ENCODE measurements at places on chromosomes 4 and X.

DNA sequence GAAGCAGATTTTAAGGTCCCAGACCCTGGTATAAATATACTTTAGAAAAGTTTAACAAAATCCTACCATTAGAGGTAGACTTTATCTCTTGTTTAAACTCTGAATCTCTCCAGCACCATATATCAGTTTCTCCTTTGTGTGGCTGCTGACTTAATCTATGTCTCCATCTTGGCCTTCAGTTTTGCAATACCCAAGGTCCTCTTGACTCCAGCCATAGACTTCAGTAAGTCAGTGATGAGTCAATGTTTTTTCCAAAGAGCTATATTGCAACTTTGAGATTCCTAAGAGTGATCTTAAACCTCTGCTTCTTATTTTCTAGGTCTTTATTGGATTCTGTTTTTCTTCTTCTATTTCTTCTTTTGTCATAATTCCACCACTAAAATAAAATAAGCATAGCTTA lies 50.8 kb upstream of the ADGRL3 start:
- no peak for DNase-seq

DNA sequence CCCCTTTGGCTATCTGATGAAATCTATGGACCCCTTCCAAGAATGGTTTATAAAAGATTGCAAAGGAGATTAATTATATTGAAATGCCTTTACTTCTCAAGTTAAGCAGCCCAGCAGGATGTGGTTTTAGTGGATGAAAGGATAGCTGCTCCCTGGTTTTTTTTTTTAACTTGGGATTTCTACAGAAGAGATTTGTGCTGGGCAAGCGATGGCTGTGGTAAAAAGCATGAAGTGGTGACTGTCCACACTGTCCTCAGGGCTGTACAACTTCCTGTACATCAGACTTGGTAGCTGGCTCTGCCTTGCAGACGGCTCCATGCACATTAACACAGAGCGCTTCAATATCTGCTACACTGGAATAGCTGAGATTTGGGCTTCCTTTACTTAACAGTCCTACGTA lies 321.7 kb downstream of the DHX15 start:
- DNase-seq = no peak

DNA sequence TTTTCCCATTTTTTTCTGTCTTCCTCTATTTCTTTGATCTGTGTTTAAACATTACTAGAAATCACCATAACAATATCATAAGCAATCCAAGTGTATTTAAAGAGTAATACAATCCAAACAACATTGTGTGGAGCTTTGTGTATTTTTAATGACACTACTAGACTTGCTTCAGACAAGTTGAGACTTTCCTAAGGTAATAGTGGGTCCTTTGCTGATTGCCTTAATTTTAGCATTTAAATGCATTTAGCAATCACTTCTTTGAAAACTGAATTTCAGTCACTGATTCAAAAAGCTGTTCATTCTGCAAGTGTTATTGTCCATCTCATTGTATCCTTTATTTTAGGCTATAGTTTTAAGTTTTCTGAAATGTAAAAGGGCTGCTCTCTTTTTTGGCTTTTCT lies 804.8 kb downstream of the ADGRL3 start:
- DNase-seq = no peak

DNA sequence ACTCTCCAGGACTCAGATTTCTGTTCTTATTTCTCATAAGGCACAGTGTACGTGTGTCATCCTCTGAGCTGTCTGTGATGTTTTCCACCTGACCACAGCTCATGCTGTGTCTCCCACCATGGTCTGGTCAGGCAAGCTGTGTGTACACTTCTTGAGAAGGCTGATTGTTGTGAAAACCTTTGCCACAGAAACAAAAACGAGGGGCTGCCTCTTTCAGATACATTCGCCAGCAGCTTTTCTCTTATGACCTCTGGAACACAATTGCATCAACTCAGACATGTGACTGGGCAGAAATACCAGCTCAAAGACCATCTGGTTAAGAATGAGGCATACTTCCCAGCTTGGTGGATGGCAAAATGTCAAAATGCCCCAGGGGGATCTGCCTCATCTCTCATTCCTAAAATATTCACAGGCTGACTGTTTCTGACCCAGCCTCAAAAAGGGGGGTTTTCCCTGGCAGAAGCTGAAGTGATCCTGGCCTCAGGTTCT lies 46.1 kb downstream of the PGRMC2 start:
- no peak for DNase-seq

DNA sequence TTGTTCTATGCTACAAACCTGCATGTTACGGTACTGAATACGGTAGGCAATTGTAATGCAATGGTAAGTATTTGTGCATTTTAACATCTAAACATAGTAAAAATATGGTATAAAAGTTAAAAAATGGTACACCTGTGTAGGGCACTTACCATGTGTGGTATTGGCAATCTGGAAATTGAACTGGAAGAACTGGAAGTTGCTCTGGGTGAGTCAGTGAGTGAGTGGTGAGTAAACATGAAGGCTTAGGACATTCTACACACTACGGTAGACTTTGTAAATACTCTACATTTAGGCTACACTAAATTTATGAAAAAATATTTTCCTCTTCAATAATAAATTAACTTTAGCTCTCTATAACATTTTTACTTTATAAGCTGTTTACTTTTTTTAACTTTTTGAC lies 78.9 kb downstream of the RRAGB start:
- DNase-seq = no peak

DNA sequence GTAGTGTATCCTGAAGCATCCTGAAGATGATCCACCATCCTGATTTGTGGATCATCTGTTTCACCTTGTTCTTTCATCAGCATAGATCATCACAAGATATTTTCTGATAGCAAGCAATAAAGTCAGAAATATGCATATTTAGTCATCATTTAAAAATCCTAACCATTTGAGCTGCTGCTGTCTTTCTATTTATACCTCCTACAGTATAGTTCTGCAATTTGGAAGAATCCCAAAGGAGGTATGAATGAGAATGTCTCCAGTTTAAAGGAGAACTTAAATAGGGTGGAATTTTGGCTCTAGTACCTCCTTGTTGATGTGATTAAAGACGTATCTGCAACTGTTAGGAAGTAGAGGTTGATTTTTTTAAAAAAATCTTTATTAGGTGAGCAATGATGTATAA lies 7.6 kb downstream of the SLC25A14 start:
- no peak for DNase-seq

DNA sequence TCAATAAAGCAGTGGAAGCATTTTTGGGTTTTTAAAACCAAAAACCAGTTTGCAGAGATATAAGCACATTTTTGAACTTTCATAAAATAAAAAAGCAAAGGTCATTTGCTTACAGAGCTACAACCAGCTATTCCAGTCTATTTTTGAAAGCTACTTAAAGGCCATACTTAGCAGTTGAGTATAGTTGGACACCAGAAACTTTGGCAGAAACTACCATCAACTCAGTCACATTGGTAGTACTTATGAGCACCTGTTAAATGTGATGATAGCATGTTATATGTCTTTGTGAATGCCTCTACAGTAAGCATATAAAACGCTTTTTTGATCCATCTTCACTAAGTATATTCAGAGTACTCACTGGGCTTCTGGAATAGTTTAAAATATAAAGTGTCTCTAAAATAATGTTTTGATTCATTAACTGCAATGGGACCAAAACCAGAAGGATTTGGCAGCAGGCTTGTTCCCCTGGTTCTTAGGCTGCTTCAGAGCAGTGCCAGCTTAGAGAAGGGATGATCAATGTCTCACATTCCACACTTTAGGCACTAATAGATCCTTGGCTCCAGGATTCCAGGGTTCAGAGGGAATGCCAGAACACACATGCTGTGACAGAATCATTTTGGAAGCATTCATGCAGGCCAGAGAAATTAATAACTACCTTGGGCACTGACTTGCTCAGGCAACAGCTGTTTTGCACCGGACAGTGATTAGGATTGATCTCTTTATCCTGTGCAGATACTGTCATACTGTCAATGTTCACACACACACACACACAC lies 103.9 kb downstream of the IQCM start:
- no peak for DNase-seq

DNA sequence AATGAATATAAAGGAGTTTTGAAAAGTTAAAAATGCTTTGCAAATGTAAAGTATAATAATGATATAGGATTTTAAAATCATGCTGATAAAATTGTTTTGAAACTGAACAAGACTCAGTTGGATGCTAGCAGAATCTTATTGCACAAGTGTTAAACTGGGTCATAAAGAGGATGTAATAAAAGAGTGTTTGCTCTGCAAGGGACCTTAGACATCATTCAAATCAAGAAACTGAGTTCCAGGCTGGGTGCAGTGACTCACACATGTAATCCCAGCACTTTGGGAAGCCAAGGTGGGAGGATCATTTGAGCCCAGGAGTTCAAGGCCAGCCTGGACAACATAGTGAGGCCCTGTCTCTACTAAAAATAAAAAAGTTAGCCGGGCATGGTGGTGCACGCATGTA lies 27.5 kb upstream of the DUSP21 start:
- DNase-seq = no peak

- no peak for DNase-seq
Observed at GRCh38 chr4:71253545-71253944, 85.3 kb upstream of the SLC4A4 start.

GRCh38 chr4:189445613-189446012 lies 495.1 kb upstream of the FRG1 start:
- DNase-seq = no peak

GRCh38 chrX:19758539-19758938 lies 128.9 kb downstream of the SH3KBP1 start:
- no peak for DNase-seq

- no peak for DNase-seq
Observed at GRCh38 chrX:56615282-56615681, 51.9 kb downstream of the UBQLN2 start.

DNA sequence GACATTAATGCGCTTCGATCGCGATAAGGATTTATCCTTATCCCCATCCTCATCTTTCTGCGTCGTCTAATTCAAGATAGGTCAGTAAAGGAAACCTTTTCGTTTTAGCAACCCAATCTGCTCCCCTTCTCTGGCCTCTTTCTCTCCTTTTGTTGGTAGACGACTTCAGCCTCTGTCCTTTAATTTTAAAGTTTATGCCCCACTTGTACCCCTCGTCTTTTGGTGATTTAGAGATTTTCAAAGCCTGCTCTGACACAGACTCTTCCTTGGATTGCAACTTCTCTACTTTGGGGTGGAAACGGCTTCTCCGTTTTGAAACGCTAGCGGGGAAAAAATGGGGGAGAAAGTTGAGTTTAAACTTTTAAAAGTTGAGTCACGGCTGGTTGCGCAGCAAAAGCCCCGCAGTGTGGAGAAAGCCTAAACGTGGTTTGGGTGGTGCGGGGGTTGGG lies 528 bp upstream of the FGF2 start:
- DNase-seq = no peak

GRCh38 chrX:41178201-41178600 lies 93.0 kb downstream of the USP9X start:
- no peak for DNase-seq

DNA sequence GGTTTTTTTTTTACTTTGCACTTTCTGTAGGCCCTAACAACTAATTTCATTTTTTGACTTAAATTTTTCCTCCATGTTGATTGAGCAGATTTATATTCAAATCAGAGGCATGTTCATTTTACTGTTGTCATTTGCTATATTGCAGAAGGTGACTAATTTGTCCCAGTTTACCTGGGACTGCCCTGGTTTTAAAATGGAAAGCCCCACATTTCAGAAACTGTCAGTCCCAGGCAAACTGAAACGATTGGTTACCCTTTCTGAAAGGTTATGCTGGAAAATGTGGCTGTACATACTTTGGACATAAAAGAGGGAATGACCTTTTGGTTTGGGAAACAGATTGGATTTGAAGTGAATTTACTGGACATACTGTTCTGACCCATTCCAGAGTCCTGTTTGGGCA lies 160.0 kb downstream of the SPCS3 start:
- DNase-seq = no peak

- no peak for DNase-seq
Observed at GRCh38 chr4:103934178-103934789, 214.5 kb upstream of the TACR3 start.

GRCh38 chr4:31667686-31668085 lies 947.5 kb downstream of the PCDH7 start:
- no peak for DNase-seq

GRCh38 chr4:119299260-119299671 lies 22.7 kb downstream of the FABP2 start:
- no peak for DNase-seq

- no peak for DNase-seq
Observed at GRCh38 chrX:26581091-26581490, 365.1 kb downstream of the MAGEB5 start.

DNA sequence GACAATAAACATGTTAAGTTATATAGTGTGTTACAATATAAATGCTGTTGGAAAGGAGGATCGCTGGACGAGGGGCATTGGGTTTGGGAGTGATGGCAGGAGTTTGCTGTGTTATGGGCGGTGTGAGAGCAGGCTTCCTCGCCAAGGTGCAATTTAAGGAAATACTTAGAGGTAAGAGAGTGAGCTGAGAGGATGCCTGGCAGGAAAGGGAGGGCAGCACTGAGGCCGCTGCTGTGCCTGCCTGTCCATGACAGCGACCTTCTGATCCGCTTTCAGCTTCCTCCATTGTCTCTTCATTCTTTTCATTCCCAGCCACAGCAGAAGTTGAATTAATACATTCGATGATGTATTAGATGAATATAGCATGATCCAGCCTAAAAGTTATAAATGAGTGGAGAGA lies 41.2 kb upstream of the TBC1D14 start:
- no peak for DNase-seq

GRCh38 chr4:157294575-157294974 lies 74.0 kb downstream of the GRIA2 start:
- no peak for DNase-seq

GRCh38 chr4:109233570-109233969 lies 68.9 kb downstream of the COL25A1 start:
- DNase-seq = no peak

DNA sequence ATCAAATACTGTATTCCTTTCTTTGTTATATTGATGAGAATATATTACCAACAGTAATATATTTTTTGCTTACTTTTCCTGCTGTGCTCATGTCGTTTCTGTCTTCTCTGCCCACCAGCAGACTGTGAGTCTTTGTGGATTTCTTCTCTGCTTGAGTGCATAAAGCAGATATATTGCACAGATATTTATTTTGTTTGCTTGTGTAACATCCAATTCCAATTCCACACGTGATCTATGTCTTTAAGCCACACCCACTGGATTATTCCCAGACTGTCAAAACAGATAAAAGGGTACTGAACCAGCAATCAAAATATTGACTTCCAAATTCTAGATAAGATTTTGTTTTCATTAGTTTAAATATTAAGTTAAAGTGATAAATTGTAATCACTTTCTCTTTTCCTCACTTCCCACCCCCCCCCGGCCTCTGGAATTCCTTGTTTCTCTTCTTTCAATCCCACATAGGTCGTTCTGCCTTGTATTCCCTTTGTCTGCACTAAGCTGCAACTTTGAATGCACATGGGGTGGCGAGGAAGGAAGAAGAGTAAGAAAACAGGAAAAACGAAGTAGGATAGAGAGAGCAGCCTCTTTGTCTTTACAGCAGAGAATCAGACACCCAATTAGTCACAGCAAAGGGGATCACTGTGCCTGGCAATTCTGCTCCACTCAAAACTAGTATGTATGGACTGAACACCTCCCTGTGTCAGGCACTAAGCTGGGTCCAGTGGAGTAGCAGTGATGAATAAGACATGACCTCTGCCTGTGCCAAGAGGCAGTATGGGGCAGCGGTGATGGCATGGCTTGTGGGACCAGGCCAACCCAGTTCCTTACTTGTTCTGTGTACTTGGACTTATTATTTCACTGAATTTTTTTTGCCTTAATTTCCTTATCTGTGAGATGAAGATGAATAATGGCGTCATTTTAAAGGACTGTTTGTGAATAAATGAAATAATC lies at the start of gene ADH1B:
TSS of gene ADH1B (minus strand) at position 161 of the 951 bp plus-strand sequence. CDS start at position 91, 70 bp downstream.
- DNase-seq = no peak

All from stimulated activated CD4-positive, alpha-beta T cell treated with anti-CD3 and anti-CD28 coated beads, Interleukin-1b, Interleukin-23, amount 100 ng/mL, for 24 hours (primary cell).